ENCODE measurements at places on chromosomes 2 and 18.

- DNase-seq, result no peak
These were observed 72.3 kb downstream of the SPTBN1 start for GRCh38 chr2:54528311-54528955.

GRCh38 chr18:21598726-21599584 is 1.5 kb downstream of the ESCO1 start:
- no peak for DNase-seq

GRCh38 chr2:9333591-9334171 is 89.6 kb downstream of the ITGB1BP1 start:
- DNase-seq, result no peak

- DNase-seq, result no peak
These were observed 510.1 kb downstream of the TXNL1 start for GRCh38 chr18:56128153-56128791.

GRCh38 chr18:46356278-46357033 is 252.3 kb downstream of the HAUS1 start:
- DNase-seq, result no peak

GRCh38 chr2:150605664-150606063 is 118.2 kb upstream of the RND3 start:
- DNase-seq, result no peak

GRCh38 chr2:10507106-10507505 is 59.0 kb upstream of the ODC1 start:
- no peak for DNase-seq

- no peak for DNase-seq
These were observed 59.4 kb downstream of the STK39 start for GRCh38 chr2:168188002-168188401.

DNA sequence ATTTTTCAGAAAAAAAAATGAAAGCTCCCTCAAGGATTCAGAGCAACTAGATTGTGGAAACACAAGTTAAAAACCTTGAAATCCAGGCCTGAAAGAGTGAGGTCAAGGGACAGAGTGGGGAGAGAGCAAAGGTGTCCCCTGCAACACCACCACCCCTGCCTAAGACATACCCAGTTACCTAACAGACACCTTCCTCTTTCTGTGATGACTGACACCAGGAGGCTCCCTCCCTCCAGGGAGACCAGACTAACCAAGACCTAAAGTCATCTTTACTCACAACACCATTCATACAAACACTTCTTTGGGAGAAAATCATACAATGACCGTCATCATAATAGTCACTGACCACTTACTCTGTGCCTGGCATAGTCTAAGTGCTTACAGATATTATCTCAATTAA is 151.8 kb upstream of the NABP1 start:
- no peak for DNase-seq

Measured in activated T-cell treated with anti-CD3 and anti-CD28 coated beads for 48 hours (primary cell).